Type B pancreatic cell (in vitro differentiated cells): ENCODE measurements at places on chromosomes 16 and 17.

- DNase-seq: no peak
Observed at GRCh38 chr17:78257810-78258322, 26.4 kb downstream of the TMEM235 start.

DNA sequence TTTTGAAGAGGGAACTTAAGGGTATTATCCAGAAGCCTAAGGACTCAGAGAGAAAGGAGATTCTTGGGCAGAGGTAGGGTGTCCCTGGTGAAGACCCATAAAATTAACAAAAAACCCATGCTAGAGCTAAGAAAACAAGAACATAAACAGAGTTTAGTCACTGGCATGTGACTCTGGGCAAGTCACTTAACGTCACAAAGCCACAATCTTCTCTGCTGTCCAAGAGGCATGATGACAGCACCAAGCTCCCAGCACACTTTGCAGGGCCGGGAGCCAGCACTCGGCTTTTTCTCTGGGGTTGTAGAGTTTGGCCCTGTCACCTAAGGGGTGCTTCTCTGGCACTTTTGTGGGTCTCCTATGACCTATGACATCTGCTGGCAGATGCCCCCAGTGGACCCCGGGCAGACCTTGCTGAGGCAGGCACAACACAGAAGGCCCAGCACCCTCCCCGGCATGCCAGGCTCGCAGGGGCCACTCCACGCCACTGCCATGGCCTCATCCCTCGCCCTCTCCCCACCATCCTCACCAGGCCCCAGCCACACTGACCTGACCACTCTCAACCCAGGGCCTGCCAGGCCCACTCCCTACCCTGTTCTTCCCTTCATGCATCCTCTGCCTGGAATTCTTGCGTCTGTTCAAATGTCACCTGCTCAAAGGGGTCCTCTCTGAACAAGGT, 69.8 kb downstream of the DYNLRB2 start:
- no peak for DNase-seq

DNA sequence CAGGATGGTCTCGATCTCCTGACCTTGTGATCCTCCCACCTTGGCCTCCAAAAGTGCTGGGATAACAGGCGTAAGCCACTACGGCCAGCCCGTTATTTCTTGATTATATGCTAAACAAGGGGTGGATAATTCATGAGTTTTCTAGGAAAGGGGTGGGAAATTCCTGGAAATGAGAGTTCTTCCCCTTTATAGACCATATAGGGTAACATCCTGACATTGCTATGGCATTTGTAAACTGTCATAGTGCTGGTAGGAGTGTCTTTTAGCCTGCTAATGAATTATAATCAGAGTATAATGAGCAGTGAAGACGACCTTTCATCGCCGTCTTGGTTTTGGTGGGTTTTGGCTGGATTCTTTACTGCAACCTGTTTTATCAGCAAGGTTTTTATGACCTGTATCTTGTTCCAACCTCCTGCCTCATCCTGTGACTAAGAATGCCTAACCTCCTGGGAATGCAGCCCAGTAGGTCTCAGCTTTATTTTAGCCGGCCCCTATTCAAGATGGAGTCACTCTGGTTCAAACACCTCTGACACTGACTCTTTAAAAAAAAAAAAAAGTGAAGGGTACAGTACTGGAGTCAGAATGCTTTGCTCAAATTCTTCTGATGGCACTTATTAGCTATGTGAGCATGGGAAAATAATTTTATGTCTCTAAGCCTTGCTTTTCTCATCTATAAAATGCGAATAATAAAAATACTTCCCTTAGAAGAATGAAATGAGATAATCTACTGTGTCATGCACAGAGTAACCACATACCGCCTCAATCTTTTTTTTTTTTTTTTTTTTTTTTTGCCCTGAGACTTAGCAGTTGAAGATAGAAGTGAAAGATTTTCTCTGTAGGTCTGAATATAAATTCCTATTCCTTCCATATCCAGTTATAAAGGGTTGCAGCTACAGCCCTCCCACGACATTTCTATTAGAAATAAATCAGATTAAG, 5.1 kb upstream of the CALCOCO2 start:
- DNase-seq: no peak

DNA sequence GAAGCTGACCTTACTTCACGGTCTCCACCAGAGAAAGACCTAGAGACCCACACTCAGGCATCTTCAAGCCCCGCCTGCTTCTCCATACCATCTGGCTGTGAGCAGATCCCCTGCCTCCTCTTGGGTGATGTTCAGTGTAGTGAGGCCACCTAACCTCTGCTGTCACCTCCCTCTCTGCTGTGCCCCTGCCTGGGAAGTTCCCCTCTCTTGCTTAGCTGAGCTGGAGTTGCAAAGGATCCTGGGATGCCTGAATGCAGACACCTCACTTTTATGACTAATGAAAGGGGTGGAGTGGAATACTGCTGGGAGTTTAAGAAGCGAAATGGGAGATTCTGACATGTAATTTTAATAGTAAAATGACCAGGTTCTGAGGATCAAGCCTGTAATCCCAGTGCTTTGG, 5.8 kb downstream of the IRX3 start:
- DNase-seq: no peak

DNA sequence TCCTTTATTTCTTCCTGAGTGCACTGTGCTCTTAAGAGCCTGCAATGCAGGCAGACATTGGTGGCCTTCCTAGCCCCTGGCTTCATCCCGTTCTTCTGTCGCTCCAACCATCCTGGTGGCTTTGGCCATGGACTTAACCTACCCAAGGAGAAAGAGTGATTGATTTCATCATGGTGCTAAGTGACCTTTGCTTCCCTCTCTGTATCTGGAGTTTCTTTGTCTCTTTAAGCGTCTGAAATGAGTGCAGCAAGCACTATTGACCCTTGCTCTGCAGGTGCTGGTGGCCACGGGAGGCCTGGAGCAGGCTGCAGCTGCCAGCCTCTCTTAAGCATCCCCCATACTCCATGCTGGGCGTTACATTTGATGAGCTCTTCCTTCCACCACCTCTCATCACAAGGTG, 60.5 kb downstream of the RAP1GAP2 start:
- DNase-seq: no peak

DNA sequence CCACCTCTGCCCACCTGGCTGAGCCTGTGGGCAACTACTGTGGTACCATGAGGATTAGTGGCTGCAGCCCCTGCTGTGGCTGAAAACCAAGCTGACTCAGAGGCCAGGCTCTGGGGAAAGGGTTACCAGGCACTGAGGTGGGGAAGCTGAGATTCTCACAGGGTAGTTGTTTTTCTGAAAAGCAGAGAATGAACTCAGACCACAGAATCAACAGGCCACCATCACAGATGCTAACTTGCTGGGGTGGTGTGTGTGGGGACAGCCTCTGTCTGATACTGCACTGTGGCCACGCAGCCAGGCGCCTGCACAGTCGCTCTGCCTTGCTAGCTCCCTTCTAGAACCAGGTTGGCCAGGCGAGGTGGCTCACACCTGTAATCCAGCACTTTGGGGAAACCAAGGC, 28.8 kb downstream of the NPLOC4 start:
- no peak for DNase-seq
